ENCODE measurements at places on chromosomes 1 and 21.

DNA sequence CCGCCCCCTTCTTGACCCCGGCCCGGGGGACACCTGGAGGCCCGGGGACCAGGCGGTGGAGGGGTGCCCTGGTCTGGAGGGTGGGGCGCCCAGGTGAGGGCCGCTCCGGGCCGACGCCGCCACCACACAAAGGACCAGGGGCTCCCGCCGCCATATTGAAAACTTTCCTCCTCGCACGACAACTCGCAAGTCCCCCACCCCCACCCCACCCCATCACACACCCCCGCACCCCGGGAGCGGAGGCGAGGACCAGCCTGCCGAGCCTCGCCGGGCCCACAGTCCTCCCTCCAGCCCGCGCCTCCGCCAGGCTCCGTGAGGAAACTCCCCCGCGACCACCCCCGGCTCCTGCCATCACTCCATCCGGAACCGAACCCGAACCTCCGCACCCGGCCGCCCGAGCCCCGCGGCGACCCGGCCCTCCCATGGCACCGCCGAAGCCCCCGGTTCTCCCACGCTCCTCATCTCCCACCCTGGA lies 733 bp downstream of the KDM5B start:
- peak; percentile 63 for DNase-seq

DNA sequence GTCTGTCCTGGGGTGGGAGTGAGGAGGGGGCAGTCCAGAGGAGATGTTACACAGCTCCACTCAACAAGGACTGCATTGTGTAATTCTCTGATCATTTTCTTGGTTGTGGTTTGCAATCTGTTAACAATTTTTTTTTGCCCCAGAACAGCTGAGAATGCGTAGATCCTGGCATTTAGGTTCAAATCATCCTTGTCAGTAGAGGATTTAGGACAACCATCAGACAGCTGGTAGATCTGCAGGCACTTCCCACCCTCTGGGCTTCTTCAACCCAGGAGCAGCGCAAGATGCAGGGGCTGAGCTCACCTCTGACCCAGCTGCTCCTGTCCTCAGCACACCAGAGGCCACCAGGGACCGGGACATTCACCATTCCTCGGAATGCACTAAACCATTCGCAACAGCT lies 13.5 kb downstream of the BCAR3 start:
- no peak for DNase-seq

GRCh38 chr1:93576746-93577145 lies 104.9 kb downstream of the BCAR3 start:
- no peak for DNase-seq

- DNase-seq, result no peak
These were observed 338.2 kb downstream of the ASTN1 start for GRCh38 chr1:176826265-176826664.

DNA sequence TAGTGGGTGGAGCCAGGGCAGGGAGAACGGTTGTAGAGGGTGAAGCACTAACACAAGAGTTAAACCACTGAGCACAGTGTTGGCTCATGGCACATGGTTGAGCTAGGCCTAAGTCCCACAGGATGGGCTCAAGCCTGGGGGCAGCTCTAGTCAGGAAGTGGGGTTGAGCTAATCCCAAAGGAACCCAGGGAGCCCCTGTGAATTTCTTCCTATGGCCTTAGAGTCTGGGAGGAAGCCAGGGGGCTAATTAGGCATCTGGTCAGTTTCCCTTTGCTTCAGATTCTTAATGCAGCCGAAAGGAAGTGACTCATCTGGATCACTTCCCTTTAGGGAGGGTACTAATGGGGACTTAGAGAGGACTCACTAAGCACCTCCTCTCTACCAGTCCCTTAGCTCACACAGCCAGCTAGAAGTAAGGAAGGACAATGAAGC lies 10.1 kb downstream of the CFAP45 start:
- DNase-seq, result no peak

- DNase-seq, result no peak
These were observed 59.1 kb downstream of the PLXNA2 start for GRCh38 chr1:208184966-208185654.

DNA sequence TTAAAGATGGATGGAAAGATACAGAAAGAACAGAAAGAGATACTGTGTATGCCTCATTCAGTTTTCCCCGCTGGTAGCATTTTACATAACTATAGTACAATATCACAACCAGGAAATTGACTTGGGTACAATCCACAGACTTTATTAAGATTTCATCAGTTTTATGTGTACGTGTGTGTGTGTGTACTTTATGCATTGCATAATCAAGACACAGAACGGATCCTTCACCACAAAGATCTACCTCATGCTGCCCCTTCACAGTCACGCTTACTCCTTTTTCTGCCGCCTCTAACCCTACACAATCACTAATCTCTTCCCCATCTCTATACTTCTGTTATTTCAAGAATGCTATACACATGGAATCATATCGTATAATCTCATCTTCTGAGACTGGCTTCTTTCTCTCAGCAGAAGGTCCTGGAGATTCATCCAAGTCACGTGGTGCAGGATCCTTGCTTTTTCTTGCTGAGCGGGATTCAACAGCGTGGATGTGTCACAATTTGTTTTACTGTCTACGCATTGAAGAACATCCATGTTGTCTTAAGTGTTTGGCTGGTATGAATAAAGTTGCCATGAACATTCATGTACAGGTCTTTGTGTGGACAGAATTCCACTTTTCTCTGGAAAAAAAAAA lies 76.7 kb downstream of the SLC35F3 start:
- no peak for DNase-seq

GRCh38 chr1:9069326-9070100 lies at the start of gene SLC2A5:
Gene SLC2A5, minus strand, starts transcription at chr1:9069635. Its CDS starts 99 bp downstream, at chr1:9069536.
- DNase-seq, result no peak

DNA sequence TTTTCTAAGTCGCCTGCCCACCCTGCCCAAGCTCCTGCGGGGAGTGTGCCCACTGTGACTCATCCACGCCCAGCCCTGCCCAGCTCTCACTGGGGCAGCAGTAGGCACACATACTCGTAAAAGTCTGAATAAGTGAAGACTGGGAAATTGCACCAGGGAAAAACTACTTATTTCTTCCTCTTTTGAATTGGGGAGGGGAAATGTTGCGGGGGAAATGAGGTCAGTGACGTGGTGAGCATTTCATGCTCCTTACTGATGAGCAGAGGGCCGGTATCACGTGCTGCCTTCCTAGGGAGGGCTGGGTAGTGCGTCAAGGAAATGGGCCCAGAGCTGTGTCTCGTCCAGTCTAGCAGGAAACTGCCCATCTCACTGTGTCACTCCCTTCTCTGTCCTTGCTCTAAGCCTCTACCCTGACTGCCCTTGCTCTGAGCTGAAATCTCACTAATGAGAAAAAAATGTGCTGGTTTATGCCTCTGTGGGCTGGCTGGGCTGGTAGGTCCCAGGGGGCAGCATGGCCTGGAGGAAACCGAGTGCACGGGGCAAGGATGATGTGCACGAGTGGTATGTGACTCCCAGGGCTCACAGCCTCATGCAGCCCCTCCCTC lies 13.5 kb upstream of the TNFRSF1B start:
- DNase-seq, result peak; percentile 44

GRCh38 chr1:10851024-10852013 lies 54.9 kb upstream of the CASZ1 start:
- DNase-seq, result no peak

DNA sequence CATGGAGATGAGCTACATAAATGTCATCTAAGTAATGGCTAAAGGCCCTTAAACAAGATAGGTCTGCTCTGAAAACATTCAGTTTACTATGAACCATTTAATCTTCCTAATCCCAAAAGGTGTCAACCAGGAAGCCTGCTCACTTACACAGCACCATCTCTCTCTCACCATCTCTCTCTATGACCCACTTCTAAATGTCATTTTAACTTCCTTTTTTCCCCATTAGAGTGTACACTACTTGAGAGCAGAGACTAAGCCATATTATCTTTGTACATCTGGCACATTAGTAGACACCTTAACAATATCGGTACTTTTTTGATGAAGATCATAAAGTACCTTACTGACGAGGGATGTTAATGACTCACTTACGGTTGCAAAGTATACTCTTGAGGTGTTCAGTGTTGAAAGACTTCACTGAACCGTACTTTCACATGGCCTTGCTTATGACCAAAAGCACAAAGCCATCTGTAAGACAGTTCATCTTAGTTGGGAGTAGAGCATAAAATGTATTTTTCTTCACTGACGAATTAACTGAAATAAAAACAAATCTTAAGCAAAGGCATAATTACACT lies 25.4 kb downstream of the FBXO42 start:
- DNase-seq, result no peak

GRCh38 chr1:229781453-229781852 lies 155.4 kb downstream of the URB2 start:
- DNase-seq, result no peak

DNA sequence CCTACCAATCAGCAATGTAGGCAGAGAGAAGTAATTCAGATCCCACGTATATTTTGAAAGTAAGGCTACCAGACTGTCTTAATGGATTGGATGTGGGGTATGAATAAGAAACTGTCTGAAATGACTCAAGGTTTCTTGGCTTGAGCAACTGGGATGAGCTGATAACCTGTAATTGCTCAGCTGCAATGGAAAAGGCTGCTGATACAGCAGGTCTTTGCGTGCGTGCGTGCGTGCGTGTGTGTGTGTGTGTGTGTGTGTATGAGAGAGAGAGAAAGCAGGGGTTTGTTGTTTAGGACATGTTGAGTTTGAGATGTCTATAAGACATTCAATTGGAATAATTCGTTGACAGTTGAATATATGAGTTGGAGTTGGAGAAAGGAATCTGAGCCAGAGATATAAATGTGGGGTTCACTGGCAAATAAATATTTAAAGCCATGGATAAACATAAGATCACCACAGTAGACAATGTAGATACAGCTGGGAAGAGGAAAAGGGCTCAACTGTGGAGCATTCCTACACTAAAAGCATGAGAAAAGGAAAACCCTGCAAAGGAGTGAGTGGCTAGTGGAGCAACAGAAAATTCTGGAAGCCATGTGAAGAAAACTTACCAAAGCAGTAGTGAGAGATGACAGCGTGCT lies 72.9 kb downstream of the UCHL5 start:
- no peak for DNase-seq

DNA sequence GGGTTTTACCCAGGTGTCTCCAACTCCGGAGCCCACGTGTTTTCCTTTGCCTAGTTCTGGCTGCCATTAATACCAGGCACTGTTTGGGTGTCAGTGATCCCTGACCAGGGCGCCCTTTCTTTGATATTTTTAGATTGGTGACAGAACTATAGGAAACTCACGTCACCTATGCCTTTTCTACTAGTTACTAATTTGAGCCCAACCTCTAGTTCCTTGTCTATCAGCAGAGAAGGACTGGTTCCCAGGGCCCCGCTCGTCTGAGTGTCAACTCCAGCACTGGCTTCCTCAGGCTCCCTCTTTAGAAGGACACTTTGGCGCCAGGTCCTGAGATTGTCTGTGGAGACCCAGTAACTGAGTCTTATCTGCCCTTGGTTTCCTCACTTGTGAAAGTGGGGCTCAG lies 9.4 kb downstream of the MFN2 start:
- DNase-seq, result no peak

- peak; percentile 78 for DNase-seq
These were observed 45.3 kb downstream of the MRPL39 start for GRCh38 chr21:25561668-25562641.

DNA sequence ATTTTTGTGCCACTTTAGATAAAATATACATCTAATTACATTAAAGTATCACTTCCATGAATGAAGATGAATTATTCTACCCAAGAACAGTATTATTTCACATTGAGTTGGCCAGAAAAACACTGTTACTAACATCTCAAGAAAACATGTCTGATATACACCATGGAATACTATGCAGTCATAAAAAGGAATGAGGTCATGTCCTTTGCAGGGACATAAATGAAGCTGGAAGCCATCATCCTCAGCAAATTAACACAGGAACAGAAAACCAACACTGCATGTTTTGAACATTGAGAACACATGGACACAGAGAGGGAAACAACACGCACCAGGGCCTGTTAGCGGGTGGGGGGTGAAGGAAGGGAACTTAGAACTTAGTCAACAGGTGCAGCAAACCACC lies 69.0 kb downstream of the TESK2 start:
- DNase-seq, result no peak

- DNase-seq, result no peak
These were observed 6.3 kb downstream of the BTG2 start for GRCh38 chr1:203311368-203312301.

Measured in CD4-positive, alpha-beta T cell treated with Interleukin-17A for 4 hours (primary cell).